Activated CD8-positive, alpha-beta T cell treated with anti-CD3 and anti-CD28 coated beads, Interleukin-2, amount 10 ng/mL, durations not matched to agents 7 days and 5 days (primary cell): ENCODE measurements at places on chromosomes 1 and 21.

DNA sequence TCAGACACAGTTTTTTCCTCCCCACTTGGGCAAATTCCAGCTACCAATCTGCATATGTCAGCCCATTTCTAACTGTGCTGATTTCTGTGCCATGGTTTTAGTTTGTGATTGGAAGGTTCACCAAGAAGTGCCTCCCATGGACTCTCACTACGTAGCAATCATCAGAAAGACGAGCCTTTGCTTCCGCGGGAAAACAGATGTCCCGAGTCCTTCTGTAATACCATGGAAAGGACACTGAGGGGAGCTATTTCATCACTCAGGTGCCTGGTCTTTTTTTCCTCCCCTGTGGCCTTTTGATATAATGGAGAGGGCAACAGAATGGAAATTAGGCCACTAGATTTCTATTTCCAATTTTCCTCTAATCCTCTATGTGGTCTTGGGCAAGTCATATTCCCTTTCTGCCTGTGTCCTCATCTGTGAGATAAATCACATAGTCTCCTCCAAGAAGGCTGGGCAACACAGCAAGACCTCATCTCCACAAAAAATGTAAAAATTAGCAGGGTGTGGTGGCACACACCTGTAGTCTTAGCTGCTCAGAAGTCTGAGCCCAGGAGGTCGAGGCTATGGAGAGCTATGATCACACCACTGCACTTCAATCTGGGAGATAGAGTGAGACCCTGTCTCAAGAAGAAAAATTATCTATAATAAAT, 24.8 kb downstream of the LEMD1 start:
- peak; percentile 38 for DNase-seq

DNA sequence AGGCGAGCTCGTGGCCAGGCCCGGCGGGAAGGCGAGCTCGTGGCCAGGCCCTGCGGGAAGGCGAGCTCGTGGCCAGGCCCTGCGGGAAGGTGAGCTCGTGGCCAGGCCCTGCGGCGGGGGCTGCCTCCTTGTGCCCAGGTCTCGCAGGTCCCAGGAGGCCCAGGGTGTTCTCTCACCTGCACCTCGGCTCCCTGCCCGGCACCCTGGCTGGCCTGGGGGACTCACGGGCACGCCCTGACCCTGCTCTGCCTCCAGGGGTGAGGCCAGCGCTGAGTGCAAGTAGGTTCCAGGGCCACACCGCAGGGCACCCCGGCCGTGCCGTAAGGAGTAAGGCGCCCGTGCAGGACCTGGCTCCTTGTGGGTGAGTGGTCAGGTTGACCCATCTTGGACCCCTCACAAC, 4.4 kb downstream of the SDF4 start:
- no peak for DNase-seq

- no peak for DNase-seq
These were observed 119.8 kb downstream of the SIK1 start for GRCh38 chr21:43306911-43307676.

GRCh38 chr21:41418956-41419680, 6.9 kb upstream of the MX1 start:
- no peak for DNase-seq

- DNase-seq: no peak
These were observed 436.3 kb downstream of the PTPRU start for GRCh38 chr1:29672416-29673227.

DNA sequence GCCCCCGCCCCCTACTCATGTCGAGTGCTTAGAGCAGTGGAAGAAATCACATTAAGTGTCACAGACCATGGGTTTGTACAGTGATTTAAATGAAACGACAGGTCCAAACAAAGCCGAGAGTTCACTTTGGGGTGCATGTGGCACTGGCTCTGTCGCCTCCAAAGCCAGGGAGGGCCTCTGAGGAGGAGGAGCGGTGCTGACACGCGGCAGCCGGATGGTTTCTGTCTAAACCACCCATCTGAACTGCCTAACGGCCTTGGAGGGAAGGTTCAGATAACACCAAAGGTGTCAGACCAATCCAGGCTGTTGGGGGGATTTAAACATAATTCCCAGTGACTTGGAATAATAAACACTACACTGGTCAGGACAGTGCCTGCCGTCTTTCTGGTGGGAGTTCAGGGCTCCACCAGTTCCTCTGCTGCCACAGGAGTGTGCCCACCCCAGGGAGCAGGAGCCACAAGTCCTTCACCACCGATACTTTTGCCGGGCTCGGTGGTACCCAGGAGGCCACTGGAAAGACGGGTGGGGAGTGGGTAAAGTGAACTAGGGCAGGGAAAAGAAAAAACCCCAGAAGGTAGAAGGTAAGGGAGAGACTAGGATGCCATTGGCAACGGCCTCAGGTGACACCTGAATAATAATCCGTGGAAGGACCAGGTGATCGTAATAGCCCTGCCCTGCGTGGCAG, 78.2 kb downstream of the SLC66A1 start:
- no peak for DNase-seq

DNA sequence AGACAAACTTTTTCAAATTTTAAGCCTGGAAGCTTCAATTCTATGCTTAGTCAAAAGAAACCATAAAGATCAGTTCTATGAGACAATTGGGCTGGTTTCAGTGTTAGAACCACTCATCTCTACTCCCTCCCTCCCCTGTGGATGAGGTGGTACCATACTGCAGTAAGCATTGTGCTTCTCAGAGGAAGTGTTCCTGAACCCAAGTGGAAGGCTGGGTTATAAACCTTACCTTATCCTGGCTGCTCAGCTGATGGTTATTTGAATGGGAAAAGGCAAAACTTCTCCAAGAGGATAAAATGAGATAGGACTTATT, 34.1 kb upstream of the RGL1 start:
- no peak for DNase-seq

GRCh38 chr1:97138515-97139032, 417.0 kb downstream of the PTBP2 start:
- DNase-seq: no peak

GRCh38 chr1:235098991-235099390, 29.6 kb downstream of the TOMM20 start:
- no peak for DNase-seq

GRCh38 chr1:55716151-55716550, 501.0 kb upstream of the USP24 start:
- no peak for DNase-seq

DNA sequence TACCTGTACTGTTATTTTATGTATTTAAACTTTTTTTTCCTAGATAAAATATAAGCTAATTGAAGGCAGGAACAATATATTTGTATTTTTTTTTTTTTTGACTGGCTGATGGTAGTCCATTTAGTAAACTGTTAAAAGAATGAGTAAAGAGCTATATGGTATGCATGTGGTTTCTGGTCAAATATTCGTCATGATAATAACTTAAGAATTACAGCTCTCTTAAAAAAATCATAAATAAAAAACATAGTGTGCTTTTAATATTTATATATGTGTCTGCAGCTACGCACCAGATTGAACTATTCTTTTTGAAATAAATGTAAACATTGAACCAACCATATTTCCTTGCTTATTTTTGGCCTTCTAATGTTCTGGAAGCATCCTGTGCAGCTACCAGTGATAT, 272.3 kb upstream of the C1orf105 start:
- DNase-seq: no peak

DNA sequence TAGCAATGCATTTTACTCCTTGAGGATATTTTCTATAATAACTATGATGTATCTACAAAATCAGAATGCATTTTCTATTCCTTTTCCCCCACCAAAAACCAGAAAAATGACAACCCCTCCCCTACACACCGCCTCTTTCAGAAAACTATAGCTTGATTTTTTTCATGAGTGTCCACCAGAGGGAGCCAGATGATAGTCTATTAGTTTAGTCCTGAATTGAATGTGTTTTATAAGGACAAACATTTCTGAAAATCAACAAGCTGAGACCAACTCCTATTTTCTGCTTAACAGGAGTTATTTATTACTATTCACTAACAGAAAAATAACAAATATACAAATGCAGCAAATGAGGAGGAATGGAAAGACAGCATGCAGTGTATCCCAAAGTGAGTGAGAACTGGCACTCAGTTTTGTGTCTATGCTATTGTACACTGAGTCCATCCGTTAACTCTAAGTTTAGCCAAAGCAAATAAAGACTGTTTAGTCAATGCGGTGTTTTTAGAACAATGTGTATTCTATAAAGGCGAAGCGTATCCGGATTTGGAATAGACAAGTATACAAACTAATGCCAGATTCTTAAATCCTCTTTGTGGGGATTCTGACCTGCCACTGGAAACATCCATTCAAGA, 182.6 kb downstream of the VAV3 start:
- DNase-seq: peak; percentile 69
